Endothelial cell of umbilical vein (primary cell): ENCODE measurements at places on chromosomes 4 and X. TPM values are rescaled to one million over a fixed set of nuclear protein-coding genes. Genes with fewer than 3 reads are reported as not detected.

DNA sequence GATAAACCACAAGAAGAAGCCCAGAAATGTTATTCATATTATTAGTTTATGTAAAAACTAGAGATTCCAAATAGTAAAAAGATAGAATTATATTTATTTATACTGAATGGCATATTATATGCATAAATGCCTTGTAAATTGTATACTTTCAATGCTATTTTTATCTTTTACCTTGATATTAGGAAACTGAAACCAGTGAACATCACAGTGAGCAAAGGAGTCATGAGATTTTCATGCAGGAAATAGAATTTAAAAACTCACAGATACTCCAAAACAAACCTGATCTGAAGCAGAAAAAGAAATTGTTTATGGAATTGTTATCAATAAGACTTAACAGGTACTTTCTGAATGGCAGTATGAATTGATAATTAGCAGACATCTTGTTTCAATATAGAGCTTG, 207.3 kb upstream of the CENPE start:
- DNase-seq, result no peak

- peak; percentile 43 for DNase-seq
Measured at GRCh38 chr4:91116861-91117260, 989.7 kb downstream of the CCSER1 start.

- DNase-seq, result peak; percentile 70
Measured at GRCh38 chr4:122921971-122922876, at the start of gene NUDT6. TSS of gene NUDT6 (minus strand) at chr4:122922597. CDS start at chr4:122922572, 25 bp downstream.

GRCh38 chrX:128309311-128309710, 257.1 kb upstream of the ACTRT1 start:
- no peak for DNase-seq

GRCh38 chr4:113548303-113548702, 213.2 kb downstream of the CAMK2D start:
- peak; percentile 7 for DNase-seq

DNA sequence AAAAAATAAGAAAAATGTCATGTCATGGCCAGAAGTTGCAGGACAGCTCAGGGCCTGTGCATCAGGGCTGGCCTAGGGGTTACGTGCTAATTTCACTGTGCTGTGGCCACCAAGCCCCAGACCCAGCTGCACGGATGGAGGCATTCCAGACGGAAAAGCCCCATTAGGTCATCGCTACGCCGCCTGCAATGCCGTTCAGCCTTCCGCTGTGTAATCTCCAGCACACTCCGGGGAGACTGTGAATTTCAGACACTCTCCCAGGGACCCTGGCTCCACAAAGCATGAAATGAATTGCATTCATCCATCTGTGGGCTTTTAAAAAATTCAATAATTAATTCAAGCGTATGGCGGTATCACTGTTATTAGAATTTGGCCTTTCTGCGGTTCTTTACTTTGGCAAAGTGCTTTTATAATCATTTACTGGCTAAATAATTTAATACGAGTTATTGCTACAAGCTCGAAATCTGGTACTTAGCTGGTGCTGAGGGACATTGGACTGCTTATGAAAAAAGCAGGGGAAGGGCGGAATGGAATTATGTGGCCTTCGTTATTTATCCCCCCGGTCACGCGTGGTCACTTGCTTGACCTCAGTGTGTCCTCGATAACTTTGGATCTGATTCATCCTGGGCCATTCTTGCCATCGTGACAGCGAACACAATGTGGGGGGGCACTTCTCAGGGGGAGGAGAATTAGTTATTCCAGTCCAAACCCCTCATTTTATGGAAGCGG, 9.0 kb upstream of the NSG1 start:
- DNase-seq, result no peak

Gene UGT2B10
- total RNA-seq, result not detected in 2 replicates

Gene ADH7
- not detected in 2 replicates for total RNA-seq

DNA sequence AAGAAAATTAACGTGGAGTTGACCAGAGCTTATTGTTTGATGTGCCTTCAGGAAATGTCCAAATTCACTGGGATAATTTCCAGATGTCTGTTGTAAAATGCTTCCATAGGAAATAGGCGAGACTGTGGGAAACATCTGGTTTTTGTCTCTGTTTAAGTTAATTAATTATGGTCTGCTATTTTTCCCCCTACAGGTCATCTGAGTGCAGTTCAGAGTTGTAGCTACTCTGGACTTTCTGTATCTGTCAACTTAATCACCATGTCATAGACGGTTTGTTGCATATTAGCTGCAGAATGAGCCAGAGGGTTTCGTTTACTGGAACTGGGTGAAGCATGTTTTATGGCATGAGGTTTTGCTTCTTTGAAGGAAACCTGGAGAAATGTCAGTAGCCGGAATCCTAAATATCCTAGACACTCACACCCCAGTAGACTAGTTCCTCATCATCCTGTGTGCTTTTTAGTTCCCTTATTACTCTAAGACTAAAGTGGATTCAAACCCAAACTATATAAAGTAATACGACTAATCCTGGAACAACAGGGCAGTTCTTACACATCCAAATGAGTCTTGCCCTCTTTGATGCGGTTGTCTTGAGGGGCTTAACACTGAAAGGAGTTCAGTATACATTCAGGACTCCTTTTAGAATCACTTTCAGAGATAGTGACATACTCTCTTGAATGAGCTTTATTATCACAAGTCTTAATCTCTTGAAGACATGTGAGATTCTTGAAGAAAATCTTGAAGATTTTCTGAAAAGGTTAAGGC, 62.5 kb downstream of the PPEF1 start:
- DNase-seq, result no peak

DNA sequence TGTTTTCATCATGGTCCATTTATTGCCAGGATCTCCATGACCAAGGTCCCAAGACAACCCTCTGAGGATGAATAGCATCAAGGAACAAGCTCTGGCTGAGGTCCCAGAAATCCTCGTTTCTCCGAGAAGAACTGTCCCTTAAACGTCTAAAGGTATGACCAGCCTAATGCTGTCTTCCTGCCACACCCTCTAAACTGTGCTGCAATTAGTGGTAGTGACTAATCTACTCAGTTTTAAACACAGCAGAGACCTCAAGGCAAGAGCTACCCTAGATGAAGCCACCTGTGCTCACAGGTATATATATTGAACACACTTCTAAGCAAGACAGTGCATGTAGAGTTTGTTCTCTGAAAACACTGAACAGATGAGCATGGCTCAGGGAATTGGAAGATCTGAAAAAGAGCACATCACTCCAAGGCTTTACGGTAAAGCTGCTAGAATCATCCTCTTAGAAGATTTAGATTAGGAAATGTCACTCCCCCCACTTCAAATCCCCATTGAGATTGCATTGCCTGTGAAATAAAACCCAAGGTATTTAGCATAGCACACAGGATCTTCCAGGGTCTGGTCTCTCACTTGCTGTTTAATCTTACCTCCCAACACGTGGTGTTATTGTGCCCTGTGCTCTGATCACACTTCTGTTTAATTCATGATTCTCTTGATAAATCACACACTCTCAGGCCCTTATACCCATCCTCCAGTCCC, 173.9 kb upstream of the VCX3A start:
- DNase-seq, result no peak
